ENCODE measurements at places on chromosomes 1 and 21.

GRCh38 chr1:203028784-203029553 lies 2.7 kb downstream of the PPFIA4 start:
- no peak for DNase-seq

GRCh38 chr1:227191607-227192006 lies 126.7 kb downstream of the CDC42BPA start:
- DNase-seq = no peak

GRCh38 chr1:209569455-209570207 lies 13.9 kb upstream of the CAMK1G start:
- DNase-seq = peak; percentile 81

DNA sequence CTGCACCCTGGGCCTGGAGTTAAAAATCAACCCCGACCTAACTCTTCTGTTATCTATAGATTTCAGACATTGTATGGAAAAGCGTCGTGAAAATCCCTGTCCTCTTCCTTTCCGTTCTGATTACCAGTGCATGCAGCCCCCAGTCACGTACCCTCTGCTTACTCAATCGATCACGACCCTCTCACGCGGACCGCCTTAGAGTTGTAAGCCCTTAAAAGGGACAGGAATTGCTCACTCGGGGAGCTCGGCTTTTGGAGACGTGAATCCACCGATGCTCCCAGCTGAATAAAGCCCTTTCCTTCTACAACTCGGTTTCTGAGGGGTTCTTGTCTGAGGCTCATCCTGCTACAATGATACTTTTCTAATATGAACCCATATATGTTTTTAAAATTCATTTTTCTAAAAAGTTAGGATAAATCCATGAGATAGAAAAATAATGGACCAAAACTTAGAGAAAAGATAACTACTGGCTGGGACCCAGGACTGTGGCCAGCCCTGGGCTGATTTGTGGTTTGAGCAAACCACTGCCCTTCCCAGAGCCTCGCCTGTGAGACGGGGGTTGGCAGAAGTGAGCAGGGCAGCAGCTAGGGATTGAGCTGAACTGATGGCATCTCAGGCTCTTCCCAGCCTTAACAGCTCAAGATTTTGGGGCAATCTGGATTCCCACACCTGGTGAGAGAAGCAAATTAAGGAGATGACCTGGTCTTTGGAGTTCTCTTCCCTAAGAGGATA lies 5.0 kb downstream of the UQCRHL start:
- DNase-seq = no peak

GRCh38 chr1:210366767-210367166 lies 38.1 kb downstream of the HHAT start:
- DNase-seq = no peak

DNA sequence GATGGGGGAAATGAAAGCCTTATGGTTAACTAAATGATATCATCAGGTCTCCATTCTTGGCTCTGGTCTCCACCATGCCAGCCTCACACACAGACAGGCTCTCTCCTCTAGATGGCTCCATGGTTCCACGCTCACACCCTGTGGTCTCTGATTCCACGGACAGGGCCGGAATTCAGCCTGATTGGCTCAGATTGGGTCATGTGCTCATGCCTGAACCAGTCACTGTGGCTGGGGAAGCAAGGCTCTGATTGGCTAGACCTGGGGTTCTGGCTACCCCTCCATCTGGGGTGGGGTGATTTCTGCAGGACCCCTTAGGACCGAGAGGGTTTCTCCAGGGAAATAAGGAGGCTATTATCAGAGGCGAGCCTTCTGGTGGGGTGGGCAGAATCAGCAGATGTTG lies 277.0 kb downstream of the PTPRU start:
- peak; percentile 59 for DNase-seq

DNA sequence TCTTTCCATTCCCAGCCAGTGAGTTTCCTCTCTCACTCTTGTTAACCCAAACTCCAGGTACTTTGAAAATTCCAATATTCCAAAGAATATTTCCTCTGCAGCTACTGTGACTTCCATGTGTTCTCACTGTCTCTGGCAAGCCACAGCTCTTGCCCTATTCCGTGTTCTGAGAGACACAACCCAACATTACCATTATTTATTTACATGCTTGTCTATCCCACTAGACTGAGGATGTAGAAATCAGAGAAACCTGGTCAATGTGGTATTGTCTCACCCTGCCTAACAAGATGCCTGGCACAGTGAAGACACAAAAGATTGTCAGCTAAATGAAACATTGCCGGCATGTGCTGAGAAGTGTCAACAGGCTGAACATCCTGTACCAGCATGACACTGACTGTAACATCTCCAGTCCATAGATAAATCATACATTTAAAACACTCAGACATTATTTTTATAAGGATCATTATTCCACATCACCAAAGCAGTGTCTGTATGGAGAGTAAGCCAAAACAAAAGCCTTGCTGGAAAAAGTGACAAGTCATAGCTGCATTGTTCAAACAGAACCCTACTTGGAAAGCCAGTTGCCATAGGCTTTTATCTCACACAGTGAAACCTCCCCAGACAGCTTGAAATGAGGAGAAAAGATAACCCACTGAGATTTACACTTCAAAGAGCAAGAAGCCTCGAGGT lies 72.3 kb downstream of the SIPA1L2 start:
- no peak for DNase-seq

GRCh38 chr1:35253941-35254340 lies 14.6 kb upstream of the ZMYM4 start:
- DNase-seq = no peak

GRCh38 chr21:46606427-46606813 lies 1.5 kb upstream of the S100B start:
- no peak for DNase-seq

DNA sequence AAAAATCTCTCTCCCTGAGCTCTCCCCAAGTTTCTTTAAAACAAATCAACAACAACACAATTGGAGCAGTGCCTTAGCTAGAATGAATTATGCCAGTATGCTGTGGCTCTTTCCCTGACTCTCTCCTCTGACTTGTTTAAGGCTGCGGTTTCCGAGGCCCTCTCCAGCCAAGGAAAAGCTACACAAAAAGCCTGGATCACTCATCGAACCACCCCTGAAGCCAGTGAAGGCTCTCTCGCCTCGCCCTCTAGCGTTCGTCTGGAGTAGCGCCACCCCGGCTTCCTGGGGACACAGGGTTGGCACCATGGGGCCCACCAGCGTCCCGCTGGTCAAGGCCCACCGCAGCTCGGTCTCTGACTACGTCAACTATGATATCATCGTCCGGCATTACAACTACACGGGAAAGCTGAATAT lies 1.9 kb downstream of the S1PR1 start:
- DNase-seq = peak; percentile 87

GRCh38 chr1:210850556-210850955 lies 283.4 kb downstream of the KCNH1 start:
- no peak for DNase-seq

- no peak for DNase-seq
Measured at GRCh38 chr1:67571406-67571805, 113.6 kb upstream of the GADD45A start.

- DNase-seq = no peak
Measured at GRCh38 chr1:21620011-21620410, 49.1 kb downstream of the RAP1GAP start.

GRCh38 chr1:61561666-61562065 lies 163.3 kb downstream of the TM2D1 start:
- no peak for DNase-seq

DNA sequence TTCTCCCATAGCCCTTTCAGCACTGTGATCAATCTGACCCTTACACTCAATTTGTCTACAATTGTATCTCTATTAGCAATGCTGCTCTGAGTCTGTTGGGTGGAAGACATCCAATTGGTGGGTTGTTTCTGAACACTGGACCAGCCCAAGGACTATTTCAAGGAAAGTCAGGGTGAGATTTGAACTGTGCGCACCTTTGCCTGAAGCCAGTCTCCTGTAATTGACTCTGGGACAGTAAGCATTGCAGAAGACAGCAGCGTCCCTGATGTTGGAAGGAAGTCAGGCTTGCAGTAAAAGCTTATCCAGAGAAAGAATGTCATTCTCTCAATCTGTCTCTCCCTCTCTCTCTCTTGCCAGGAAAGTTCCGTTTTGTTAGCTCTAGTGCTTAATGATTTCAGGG lies 233.9 kb downstream of the KIF26B start:
- no peak for DNase-seq

- DNase-seq = no peak
Measured at GRCh38 chr1:20470194-20470593, 15.8 kb downstream of the CAMK2N1 start.

DNA sequence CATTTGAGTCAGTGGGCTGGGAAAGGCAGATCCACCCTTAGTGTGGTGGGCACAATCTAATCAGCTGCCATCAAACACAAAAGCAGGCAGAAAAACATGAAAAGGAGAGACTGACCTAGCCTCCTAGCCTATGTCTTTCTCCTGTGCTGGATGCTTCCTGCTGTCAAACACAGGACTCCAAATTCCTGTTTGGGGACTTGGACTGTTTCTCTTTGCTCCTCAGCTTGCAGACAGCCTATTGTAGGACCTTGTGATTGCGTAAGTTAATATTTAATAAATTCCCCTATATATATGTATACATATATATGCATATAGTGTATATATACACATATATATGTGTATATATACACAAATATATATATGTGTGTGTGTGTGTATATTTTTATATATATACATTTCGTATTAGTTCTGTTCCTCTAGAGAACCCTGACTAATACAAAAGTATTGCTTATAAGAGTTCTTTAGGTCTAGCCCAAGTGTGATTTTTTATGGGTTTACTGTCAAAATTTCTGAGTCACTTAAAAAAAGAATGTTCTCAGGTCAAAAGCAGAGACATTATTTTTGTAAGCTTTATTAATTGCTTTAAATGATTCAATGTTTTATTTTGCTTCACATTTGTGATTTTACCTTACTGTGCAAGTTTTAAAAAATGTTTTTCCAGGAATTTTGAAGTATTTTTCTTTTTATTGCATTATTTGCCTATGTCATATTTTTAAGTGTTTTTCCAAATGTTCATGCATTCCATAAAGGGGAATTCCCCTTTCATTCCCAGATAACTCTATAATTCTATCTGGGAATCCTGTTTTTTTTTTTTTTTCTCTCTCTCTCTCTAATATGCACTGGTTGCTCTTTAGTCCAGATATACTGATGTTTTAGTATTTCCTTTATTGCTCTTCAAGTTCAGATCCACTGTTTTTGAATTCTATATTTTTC lies 92.1 kb upstream of the ADAMTS5 start:
- DNase-seq = peak; percentile 48

DNA sequence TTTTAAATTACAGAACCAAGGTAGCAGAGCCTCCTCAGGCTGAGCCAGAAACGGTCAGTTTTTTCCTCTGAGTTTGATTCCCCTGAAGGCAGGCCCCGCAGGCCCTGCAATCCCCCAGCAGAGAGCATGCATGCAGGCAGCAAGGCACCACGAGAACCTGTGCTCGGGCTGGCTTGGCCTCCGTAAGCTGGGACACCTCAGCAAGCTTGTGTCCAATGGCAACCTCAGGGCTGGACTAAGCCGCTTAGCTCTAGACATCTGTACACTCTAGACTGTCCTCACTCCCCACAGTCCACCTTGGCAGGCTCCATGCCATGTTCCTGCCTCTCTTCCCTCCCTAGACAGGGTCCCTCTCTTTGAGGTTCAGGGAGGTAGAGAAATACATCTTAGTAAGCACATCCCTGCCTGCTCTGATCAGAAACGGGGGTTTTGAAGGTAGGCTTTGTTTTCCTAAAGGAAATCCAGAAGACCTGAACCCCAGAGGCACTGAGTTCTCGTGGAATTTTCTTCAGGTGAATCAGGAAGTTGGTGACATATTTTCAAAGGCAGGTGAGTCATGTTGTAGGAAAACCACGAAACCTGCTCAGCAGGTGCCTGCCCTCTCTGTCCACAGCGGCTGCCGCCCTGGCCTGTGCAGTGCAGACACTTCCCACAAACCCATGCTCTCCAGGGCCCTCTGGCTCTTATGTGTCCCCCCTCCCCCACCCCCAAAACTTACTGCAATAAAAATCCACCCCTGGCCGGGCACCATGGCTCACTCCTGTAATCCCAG lies 7.0 kb downstream of the TMEM63A start:
- DNase-seq = no peak

DNA sequence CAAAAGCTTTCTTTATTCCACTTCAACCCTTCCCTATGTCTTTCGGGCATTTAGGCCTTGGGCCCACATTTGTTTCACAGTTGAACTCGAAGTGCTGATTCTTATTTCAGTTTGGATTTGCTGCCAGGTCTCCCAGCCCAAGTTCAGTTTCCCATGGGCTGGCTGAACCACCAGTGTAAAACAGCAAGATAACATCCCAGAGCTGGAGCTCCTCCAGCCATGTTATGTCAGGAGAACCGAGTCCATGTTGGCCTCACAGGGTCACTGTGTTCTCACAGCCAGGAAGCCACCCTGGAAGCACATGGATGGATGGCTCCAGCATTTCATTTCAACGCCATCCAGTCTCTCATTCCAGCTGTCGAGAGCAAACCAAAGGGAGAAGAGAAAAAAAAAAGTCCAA lies 45.2 kb upstream of the RXRG start:
- DNase-seq = no peak

- no peak for DNase-seq
Measured at GRCh38 chr1:43334453-43335205, 3.0 kb upstream of the MPL start.

- no peak for DNase-seq
Measured at GRCh38 chr21:42338729-42339715, 11.8 kb downstream of the TFF2 start.

GRCh38 chr1:205448540-205449253 lies 7.1 kb downstream of the BLACAT1 start:
- DNase-seq = no peak

GRCh38 chr1:167489571-167490340 lies 28.6 kb downstream of the CD247 start:
- DNase-seq = no peak

- no peak for DNase-seq
Measured at GRCh38 chr1:220164116-220164515, 70.2 kb downstream of the IARS2 start.

DNA sequence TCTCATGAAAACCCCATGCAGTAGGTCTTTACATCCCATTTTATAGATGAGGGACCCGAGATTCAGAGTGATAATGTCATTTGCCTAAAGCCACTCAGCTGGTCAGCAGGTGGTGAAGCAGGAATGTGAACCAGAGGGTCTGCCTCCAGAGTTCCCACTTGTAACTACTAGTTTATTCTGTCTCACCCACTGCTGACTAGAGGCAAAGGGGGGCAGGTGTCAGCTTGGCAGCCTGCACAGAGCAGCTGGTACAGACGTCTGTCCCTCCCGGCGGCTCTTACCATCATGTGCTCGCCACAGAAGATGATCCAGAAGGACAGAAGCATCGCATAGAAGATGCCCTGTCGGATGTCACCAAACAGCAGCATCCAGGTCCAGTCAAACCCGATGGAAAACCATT lies 82.4 kb downstream of the WLS start:
- DNase-seq = no peak

Data from fibroblast of villous mesenchyme (primary cell).